ENCODE measurements at places on chromosomes 11 and 22.

- peak; percentile 10 for DNase-seq
Observed at GRCh38 chr11:134228625-134229024, 4.2 kb downstream of the VPS26B start.

- no peak for DNase-seq
Observed at GRCh38 chr11:18459634-18460033, 4.0 kb downstream of the LDHAL6A start.

- no peak for DNase-seq
Observed at GRCh38 chr11:94077552-94078293, 50.9 kb upstream of the PANX1 start.

DNA sequence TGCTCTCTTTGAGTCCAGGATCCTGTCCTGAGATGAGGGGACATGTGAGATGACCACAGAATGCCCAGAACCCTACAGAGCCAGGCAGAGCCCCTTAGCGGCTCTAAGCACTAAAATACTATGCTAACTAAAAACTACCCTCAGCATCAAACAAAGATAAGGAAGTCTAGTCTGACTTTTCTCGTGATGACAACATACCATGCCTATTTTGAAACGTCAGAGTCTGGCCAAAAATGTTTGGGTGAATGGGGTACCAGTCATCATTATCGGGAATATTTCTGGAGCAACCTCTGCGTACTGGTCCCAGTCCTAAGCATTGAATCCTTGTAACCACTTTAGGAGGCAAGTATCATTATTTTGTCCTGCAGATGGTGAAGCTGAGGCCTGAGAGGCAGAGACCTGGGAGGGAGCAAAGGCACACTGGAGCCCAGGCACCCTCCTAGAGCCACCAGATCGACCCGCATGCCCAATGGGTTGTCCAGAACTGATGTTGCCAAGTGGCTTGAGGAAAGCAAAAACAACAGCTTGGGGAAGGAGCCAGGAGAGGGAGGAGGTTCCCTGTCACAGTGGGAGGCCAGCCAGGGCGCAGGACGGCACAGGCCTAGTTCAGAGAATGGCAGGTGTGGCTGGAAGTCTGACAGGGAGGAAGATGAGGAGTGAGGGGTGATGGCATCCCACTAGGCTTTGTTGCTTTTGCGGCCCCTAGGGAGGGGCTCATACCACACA lies 7.2 kb upstream of the OSM start:
- DNase-seq: no peak

DNA sequence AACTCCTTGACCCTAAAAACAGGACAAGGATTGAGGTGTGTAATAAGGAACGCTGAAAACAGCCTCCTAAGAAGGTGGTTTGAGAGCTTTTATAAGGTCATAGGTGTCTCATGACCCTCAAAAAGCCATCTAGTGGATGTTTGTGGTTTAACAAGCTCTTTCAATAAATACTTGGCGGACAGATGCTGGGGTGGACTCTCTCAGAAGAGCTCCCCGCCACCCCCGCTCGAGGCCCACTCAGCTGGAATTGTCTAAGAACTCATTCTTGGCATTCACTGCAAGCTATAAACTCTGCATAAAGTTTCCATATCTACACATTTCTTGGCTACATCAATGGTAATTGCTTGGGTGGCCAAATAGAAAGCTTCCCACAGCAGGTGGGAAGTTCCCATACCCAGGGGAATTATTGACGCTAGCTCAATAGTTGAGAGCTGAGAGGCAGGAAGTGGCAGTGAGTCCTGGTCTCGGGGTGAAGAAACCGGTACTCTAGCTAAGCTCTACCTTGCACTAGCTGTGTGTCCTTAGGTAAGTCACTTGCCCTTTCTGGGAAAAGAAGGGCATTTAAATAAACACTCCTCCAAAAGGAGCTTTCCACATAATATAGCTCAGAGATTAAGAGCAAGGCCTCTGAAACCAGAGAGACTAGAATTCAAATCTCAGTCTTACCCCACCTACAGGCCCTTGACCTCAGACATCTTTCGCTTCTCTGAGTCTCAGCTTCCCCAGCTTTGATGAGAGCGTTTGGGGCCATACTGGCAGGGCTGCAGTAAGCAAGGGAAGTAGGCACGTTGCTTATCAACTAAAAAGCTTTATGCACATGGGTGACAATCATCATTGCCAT lies 6.4 kb downstream of the MS4A15 start:
- DNase-seq: no peak

GRCh38 chr11:6670202-6670830 lies 12.8 kb downstream of the MRPL17 start:
- DNase-seq: no peak

DNA sequence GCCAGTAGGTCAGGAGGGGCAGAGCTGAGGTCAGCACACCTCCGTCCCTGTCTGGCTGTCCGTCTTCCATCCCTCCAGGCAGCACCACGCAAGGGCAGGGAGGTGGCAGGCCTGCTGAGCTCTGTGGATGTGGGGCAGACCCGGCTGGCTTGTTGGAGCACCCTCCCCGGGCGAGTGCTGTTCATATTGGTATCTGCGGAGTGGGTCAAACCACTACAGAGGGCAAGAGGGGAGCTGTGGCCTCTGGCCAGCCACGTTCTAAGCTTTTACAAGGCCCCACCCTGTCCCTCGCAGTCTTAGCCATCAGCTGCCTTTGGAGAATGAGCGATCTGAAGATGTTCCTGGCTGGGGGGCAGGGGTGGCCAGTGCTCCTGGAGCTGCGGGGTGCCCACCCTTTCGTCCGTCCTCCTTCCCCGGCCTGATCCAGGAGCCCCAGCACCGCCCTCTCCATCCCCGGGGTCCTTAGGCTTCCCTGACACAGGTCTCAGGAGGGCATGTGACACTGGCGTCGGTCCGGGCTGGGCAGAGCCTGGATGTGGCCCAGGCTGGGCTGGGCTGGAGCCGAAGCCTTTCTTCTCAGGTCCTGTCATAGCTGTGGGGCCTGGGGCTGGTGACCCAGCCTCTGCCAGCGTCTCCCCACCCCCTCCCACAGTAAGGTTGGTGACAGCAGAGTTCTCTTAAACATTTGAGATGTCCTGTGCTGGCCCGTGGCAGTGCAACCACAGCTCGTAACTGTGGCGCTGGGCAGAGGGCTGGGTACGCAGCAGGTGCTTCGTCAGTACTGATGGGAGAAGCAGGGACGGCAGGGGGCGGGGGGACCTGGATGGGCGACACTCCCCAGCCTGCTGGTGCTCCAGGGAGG lies 31.7 kb upstream of the GRAMD4 start:
- no peak for DNase-seq
